ENCODE measurements at places on chromosomes 2 and 18. TPM values are rescaled to one million over a fixed set of nuclear protein-coding genes. Genes with fewer than 3 reads are reported as not detected.

DNA sequence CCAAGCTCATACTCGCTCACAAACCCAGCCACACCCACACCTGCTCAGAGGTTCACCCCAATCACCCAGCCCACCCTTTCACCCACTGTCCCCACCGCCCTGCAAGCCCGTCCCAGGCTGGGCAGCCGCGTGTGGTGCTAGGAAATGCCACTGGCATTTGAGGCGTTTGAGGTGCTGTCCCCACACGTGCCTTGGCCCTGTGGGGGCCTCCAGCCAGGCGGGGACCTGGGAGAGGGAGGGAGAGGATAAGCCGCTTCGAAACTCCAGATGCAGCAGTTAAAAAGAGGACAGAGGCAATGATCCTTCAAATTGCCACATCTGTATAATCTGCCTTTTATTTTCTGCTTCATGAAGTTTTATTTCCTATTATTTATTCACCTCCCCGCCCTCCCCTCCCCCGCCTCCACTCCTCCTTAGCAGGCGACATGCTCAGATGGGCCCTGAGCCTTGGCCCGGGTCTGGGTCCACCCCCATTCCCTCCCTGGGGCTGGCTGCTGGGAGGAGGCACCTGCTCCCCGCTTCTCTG is 35.9 kb downstream of the PSD4 start:
- peak; percentile 24 for DNase-seq

Gene MC4R
- total RNA-seq, result not detected

GRCh38 chr2:177783091-177783490 is 289.5 kb downstream of the PDE11A start:
- DNase-seq, result no peak

Gene STPG4
- total RNA-seq, result 0.90 TPM

Gene MDH1B
- 0.29 TPM for total RNA-seq

Gene DUSP2
- 7.5 TPM for total RNA-seq

DNA sequence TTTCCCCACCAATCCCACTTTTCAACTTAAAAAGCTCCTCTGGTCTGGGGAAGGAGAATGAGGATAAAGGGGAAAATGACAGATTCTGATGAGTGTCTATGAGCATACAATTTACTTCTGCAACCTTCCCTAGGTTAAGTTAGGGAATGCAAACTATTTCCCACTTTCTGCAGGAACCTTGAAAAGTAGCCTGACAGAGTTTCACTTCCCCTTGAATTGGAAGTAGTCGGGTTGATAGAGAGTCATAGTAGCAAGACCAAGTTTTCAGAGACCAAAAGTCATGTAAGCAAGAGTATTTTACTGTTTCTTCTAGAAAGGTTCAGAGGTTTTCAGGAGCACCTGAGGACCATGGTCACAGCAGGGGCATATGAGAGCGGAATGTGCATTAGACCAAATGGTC is 815.1 kb downstream of the CPS1 start:
- DNase-seq, result no peak

- DNase-seq, result no peak
These were observed 148.5 kb upstream of the GATA6 start for GRCh38 chr18:22020867-22021370.

- DNase-seq, result no peak
These were observed 29.9 kb downstream of the MTERF4 start for GRCh38 chr2:241072151-241072550.

DNA sequence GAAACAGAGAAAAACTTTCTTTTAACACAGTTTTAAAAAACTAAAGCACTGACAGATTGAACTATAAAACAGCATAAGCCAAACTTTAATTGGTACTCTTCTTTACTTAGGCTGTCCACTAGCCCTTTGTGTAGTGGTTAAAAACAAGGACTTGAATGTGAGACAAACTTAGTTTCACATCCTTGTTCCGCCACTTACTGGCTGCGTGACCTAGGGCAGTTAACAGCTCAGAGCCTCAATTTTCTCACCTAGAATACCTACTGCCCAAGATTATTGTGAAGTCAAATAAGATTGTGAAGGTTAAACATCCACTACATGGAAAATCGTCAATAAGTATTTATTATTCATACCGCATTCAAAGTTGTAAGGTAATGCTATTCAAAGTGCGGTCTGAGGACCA is 2.0 kb downstream of the WDR35 start:
- no peak for DNase-seq

Gene TMEM247
- not detected for total RNA-seq

DNA sequence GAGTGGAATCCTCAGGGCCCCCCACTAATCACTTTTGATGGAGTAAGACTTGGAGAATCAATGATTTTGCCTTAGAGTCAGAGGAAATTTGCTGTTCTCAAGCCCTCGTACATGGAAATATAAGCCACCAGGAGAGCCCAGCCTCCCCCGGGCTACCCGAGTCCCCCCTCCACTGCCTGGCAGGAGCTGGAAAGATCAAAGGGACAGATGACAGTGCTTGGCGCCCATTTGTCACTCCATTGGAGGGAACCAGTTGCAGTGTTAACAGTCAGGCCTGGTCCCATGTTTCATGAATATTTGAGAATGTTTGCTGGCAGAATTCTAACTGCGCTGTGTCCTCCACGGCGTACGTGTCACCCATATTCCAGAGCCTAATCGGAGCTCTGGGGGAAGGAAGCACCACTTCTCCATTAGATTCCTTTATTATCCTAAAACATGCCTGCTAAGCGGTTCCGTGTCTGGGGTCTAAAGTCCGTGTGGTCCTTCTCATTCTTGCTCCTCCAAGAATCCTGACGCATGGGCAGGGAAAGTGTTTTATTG is 202.4 kb downstream of the KLHL29 start:
- peak; percentile 40 for DNase-seq

DNA sequence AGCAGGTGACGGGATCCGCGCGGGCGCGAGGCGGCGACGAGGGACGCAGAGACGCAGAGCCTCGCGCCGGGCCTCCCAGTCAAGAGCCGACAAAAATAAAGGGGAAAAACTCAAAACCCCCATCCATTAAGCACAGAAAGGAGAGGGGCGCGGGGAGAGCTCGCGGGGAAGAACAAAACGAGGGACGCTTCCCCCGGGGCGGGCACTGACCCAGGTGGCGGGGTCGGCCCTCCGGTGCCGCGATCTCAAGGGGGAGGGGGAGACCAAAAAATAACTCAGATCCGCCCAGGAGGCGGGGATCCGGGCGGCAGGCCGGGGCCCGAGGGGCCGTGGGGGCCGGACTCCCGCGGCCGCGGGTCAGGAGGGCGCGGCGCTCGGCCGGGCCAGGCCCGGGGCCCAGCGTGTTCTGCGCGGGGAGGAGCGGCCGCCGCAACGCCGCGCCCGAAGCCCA is 597 bp downstream of the RNF103 start:
- peak; percentile 86 for DNase-seq

DNA sequence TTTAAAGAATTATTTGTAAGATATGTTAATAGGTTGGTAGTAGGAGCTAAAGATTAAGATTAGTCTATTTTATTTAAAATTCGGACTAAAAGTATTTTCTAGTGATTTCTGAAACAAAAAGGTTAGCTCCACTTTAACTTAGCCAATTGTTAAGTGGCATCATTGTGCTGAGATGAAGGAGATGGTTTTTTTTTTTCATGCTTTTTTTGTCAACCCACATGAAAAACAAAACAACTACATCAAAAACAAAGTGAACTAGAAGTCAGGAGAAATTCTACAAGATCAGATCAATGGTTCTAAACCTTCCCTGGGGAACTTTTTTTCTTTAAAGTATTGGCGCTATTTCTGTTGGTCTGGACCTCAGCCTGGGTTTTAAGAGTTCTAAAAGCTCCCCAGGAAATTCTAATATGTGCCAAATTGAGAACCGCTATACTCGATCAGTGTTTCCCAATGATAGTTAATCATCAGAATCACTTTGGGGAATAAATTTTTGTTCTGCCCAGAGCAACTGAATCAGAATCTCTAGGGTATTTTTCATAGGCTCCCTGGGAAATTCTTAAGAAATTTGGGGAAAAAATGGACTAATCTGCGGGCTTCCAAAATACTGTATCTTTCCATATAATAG is 2.3 kb downstream of the ZC3H6 start:
- no peak for DNase-seq

- no peak for DNase-seq
These were observed 66.6 kb downstream of the MTCL1 start for GRCh38 chr18:8771930-8772329.

- peak; percentile 51 for DNase-seq
These were observed 65.7 kb downstream of the TMEM18 start for GRCh38 chr2:611519-611918.

Gene TACR1
- total RNA-seq, result 9.8 TPM

Gene COL4A4
- 14.1 TPM for total RNA-seq

Gene ALK
- 0.13 TPM for total RNA-seq

DNA sequence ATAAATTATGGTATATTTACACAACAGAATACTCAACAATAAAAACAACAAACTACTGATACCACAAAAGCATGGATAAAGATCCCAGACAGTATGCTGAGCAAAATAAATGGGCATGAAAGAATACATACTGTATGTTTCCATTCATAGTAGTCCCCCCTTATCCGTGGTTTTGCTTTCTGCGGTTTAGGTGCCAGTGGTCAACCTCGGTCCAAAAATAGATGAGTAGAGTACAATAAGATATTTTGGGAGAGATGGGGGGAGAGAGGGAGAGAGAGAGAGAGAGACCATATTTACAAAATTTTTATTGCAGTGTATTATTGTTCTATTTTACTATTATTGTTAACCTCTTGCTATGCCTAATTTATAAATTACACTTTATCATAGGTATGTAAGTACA is 21.0 kb upstream of the TGFA start:
- DNase-seq, result no peak

DNA sequence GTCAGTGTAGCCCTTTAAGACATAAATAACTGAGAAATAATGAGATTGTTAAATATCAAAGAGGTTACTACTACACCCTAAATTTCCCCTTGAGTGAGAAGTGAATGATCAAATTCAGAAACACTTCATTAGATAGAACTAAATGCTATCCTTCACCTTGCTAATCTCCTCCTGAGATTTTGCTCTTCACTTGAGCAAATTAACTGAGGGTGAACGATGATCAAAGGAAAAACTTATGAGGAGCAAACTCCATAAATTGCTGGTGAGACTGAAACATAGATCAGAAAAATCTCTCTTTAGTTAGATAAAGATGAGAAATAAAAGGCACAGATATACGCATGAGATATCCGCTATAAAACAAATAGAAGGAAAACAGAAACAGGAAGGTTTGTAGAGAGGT is 63.1 kb upstream of the TANC1 start:
- DNase-seq, result no peak

Gene FER1L5
- 0.42 TPM for total RNA-seq

Gene INHA
- total RNA-seq, result 0.51 TPM

- DNase-seq, result no peak
These were observed 86.7 kb downstream of the ATL2 start for GRCh38 chr2:38290332-38290731.

DNA sequence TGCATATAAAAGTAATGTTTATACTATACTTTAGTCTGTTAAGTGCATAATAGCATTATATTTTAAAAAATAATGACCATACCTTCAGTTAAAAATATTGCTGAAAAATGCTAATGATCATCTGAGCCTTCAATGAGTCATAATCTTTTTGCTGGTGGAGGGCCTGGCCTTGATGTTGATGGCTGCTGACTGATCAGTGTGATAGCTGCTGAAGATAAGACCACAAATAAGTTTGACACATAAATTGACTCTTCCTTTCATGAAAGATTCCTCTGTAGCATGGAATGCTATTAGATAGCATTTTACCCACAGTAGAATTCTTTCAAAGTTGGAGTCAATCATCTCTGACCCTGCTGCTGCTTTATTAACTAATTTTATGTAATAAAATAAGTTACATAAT is 128.4 kb upstream of the CCDC85A start:
- no peak for DNase-seq

All from aorta (tissue), 5 donors.